ENCODE measurements at places on chromosomes 2 and 18.

DNA sequence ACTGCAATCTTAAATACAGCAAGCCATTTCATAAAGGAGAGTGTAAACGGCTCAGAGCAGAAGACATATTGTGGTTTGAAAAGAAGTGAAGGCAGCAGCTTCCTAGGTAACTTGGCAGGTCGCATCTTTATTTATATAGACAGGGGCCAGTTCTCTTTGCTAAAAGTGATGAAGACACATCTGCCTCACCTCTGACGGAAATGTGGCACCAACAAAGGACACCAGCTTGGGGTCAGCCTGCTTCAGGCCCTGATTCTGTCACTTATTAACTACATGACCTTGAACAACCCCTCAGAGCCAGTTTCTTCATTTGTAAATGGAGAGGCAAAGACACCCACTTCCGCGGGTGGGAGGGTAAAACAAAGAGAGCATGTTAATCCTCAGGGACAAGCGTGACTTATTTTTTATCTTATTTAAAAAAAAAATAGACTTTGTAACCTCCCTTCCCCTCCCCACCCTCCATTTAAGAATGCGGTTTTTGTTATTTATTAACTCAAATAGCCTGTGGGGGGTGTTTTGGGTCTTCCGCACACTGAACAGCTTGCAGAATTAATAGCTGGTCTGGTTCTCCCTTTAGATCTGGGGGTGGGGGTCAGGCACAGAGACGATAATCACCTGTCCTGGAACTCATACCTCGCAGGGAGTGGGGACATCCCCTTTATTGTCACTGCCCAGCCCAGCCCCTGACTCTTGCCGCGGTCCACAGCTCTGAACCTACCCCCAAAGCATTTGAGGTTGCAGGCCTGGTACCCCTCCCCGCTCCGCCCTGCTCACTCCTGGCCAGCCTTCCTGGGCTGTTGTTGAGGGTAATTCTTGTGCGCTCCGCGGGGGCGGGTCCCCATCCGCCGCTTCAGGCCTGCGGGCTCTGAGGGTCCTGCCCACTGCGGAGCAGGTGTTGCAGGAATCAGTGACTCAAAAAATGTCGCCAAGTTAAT, 64.2 kb upstream of the TMEM17 start:
- H3K4me1 ChIP-seq: peaks cover 5% of the 10 kb centered on the region
- DNase-seq: no peak
- no peak overlapping the region for H3K4me3 ChIP-seq
- H3K27me3 ChIP-seq: no peaks in the 10 kb centered on the region
- no peak overlapping the region for H3K27ac ChIP-seq

DNA sequence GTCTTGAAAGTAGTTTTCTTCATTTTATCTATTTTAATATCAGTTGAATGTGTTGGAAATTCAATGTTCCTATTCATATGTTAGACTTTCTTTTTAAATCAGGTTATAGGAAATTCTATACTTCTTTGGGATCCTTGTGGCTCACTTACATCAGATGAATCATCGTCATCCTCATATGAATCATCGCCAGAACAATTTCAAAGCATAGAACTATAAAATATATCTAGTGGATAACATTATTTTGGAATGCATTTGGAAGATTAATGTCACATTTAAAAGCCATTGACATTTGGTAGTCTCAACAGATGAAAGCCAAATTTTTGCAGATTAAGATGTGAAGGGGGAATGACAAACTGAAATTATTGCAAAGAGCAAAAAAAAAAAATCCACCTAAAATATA, 94.1 kb downstream of the FAM161A start:
- no peaks in the 10 kb centered on the region for H3K36me3 ChIP-seq
- no peak overlapping the region for H3K4me3 ChIP-seq
- no peaks in the 10 kb centered on the region for H3K27me3 ChIP-seq
- no peak overlapping the region for H3K27ac ChIP-seq
- DNase-seq: no peak

DNA sequence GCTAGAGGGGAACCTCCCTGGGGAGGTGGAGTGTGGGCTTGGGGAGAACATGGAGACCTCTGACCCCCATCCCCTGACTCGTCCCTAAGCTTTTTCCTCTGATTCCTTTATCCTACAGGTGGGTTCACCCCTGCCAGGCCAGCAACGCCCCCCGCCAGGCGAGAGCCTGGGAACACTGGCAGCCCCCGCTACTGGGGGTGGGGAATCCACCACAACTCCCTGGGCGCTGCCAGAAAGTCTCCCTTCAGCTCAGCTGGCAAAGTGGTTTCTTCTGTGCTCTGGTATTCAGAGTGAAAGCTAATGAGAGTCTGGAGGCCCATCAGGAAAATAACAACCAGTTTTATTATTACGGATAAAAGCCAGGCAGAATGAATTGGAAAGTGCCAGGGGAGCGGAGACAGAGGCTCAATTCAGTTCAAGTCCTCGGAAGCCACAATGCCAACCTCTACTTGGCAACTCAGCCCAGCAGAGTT, 2.8 kb downstream of the DIPK1C start:
- DNase-seq: no peak
- no peaks in the 10 kb centered on the region for H3K36me3 ChIP-seq
- H3K27me3 ChIP-seq: peaks cover 65% of the 10 kb centered on the region
- H3K27ac ChIP-seq: no peak overlapping the region
- peaks cover 19% of the 10 kb centered on the region for H3K4me1 ChIP-seq

GRCh38 chr18:45619826-45620201, 4.5 kb downstream of the SLC14A2 start:
- no peaks in the 10 kb centered on the region for H3K27me3 ChIP-seq
- H3K4me3 ChIP-seq: no peak overlapping the region
- no peak for DNase-seq
- H3K36me3 ChIP-seq: no peaks in the 10 kb centered on the region
- peak overlapping the region; percentile 55 for H3K27ac ChIP-seq

Data from sigmoid colon (tissue), 7 donors.